ENCODE measurements at places on chromosomes 7 and 10.
A peak's percentile ranks its signal among the peaks of the same experiment; 100 is the strongest.

GRCh38 chr7:50614721-50615518, 49.7 kb upstream of the DDC start:
- no peak for DNase-seq

DNA sequence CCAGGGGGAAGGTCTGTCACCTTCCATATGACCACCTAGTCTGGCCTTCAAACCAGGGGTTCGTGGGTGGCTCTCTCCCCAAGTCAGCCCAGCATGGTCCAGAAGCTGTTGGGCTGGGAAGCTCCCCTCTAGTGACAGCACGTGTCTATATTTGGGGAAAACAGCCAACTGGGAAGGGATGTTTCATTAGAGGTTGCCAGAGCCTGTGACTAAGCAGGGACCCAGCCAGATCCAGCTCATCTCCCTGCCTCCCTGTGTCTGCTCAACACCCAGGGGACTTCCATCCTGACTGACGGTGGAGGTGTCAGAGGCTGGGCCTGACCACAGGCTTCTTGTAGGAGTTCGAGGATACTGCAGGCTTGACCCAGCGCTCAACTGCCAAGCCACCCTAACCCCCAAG, 10.5 kb downstream of the STYXL1 start:
- DNase-seq = no peak

- no peak for DNase-seq
These were observed 44.8 kb downstream of the SDK1 start for GRCh38 chr7:3345699-3346481.

GRCh38 chr10:1516492-1517165, 220.7 kb downstream of the ADARB2 start:
- no peak for DNase-seq

GRCh38 chr10:6401558-6402348, 178.3 kb downstream of the PRKCQ start:
- DNase-seq = peak; percentile 67

DNA sequence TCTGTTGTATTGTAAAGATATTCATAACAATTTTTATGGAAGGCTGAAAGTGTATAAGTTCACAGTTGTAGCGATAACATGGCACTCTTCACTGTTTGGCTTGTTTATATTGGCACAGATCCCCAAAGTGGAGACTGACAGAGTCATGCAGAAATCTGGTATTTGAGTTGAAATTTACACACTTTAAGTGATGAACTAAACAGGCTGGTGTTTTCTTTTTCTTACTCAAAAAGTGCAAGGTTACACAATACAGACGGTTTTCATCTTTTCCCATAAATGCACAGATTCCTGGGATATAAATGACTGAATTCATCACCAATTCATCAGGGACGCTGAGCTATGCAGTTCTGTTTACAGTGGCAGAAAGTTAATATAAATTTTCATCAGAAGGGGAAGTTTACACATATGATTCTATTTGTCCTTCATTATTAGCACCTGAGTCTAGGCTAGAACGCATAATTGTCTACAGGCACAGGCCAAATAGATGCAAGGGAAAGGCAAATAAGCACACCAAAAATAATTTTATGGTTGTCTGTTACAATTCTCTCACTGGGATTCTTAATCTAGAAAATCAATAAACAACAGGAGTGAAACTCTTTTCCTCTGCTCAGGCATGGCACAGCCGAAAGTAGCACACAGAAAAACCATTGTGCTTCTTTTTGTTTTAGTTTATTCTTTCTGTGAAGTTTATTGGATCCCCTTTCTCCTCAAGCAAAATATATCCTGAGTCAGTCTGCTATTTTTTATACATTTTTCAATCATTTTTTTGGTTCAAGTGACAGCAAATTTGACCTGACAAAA, 88.0 kb downstream of the FOXP2 start:
- DNase-seq = no peak

DNA sequence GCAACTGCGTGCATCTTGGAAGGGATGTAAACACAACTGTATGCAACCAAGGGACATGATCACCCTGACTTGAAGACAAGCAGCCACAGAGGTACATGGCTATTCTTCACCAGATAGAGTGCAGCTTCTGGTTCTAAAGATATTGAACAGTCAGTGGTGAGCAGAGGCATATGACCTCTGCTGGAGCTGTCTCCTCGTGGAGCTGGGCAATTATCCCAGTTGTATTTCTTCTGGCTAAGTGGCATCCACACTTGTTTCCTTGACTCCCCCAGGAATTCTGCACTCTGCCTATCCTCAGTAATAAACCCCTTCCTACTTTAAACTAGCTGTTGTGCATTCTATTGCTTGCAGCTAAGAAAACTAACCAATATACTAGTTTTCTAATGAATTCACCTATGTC, 216.8 kb downstream of the THSD7A start:
- no peak for DNase-seq

- DNase-seq = no peak
These were observed 32.4 kb upstream of the GRB10 start for GRCh38 chr7:50815138-50815537.

DNA sequence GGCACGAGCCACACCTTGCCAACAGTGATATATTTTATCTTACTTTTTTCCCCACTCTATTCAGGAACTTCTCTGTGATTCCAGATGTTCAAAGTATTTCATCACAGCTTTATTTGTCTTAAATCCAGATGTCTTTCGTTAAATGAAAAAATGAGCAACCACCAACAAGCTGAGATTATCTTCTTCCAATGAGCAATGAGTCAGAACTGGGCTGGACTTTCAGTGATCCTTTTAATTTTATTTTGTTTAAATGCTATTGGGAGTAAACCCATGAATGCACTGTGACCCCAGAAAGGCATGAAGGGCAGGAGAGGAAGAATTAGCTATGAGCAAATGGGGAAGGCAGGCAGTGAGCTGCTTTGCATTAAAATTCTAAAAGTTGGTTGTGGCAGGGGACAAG, 77.6 kb upstream of the IMMP2L start:
- no peak for DNase-seq

- no peak for DNase-seq
These were observed at the start of gene RARRES2 for GRCh38 chr7:150341263-150342120. TSS of gene RARRES2 (minus strand) at chr7:150341629. CDS start at chr7:150340609, 1,020 bp downstream.

GRCh38 chr10:101575580-101576210, 12.4 kb downstream of the POLL start:
- no peak for DNase-seq

DNA sequence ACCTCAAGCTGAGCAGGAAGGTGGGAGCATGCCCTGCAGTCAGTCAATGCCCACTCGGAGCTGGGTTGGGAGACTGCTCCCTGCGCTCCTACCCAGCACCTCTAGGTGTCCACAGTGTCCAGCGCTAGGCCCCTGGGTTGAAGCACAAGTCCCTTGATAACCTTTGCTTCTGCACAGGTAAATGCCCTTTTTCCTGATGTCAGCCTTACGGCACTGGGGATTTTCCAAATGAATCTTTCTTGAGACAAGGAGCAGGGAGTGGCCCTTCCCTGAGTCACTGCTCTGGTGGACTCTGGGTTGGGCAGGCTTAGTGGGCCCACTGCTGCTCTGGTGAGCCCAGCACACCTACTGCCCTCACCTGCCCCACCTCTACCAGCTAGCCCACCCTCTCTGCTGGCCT, 61.9 kb upstream of the OPN4 start:
- no peak for DNase-seq

- no peak for DNase-seq
These were observed 40.8 kb downstream of the MYL10 start for GRCh38 chr7:101588131-101588935.

DNA sequence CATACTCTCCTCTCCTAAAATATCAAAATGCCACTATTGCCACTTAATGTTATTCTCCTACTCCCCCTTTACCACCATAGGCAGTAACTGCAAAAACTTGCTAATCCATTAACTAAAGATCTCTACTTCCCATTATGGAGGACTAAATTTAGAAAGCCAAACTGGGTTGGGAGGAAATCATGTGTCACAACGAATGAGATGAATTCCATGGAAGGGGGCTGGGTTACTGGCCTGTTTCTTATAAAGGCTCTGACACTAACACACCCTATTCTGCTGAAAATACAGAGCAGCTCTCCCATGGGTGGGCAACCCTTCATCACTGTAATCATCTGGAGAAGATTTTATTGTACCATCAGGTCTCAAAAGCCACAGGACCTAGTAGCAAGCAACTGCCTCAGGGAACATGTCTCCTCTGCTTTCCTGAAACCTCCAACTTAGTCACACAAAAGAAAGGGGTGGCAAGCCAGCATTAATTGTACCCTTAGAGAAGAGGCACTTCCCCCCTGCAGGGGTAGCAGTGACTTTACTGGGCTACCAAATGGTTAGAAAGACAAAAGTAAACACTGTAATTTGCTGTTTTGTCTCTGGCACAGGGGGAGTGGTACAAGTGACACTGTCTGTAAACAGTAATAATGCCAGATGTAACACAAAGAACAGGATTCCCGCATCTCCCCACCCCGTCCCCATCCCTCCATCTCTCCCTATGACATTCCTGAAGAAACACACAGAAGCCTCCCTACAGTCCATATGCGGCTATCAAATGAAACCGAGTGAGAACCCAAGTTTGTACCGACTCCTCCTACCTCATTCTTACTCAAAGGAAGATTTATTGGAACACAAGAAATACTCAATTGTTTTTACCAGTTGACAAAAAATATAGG, 81.6 kb downstream of the ARMH3 start:
- no peak for DNase-seq

DNA sequence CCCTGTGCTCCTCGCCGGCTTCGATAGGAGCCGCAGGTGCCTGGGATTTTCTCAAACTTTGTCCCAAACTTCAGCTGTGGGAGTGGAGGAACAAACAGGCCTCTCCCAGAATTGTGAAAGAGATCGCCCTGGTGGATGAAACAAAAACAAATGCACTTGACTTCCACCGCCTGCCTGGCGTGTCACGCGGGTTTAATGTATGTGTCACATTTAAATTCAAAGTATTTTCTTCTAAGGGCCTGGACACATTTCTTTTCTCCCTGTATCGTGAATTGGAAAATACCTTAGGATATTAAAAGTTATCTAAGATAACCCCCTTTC, 694 bp upstream of the WASL start:
- DNase-seq = no peak

DNA sequence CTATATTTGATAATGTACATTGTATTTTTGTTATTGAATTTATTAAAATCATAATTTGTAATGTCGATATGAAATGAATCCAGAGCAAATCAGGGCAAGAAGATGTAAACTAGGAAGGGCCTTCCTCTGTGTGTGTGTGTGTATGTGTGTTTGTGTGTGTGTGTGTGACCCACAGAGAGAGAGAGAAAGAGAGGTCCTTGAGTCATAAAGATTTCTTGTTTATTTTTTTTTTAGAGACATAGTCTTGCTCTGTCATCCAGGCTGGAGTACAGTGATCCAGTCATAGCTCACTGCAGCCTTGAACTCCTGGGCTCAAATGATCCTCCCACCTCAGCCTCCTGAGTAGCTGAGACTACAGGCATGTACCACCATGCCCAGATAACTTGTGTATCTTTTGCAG, 50.7 kb downstream of the INPP5F start:
- DNase-seq = no peak

DNA sequence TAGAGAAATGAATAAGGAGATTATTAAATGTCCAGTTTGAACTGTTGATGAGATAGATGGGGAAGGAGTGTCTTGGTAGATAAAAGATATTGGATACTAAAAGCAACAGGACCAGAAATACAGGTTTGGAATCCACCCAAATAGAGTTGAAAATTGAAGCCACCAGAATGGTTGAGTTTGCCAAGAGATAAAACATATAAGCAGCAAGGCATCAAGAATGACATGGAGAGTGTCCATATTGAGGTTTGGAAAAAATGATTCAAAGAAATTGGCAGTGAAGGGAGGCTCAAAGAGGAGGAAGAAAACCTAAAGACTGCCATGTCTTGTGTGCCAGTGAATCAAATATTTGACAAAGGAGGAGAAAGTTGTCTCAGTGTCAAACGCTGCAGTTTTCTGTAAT, 24.2 kb downstream of the CFAP69 start:
- no peak for DNase-seq

GRCh38 chr10:28077889-28078288, 79.0 kb upstream of the ODAD2 start:
- no peak for DNase-seq

GRCh38 chr10:110069502-110069982, 61.8 kb downstream of the ADD3 start:
- DNase-seq = peak; percentile 86

DNA sequence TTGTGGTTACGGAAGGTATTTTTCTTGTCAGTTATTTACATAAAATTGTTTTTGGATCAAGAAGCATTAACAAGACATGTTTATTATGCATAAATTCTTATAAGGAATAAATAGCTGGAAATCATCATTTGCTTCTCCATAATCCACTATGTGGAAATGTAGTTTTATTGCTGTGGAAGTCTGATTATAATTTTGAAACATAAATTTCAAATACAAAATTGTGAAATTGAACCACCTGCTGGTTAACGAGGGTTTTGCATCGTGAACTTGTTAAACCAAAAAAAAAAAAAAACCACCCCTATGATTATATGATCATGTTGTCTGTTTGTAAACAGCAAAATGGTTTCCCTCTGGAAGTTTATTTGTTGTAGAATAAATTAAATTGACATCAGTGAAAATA, 25.9 kb downstream of the ABRAXAS2 start:
- no peak for DNase-seq

GRCh38 chr7:111755383-111755782, 193.1 kb upstream of the IMMP2L start:
- no peak for DNase-seq

GRCh38 chr7:17095931-17096330, 202.5 kb upstream of the AHR start:
- DNase-seq = no peak

DNA sequence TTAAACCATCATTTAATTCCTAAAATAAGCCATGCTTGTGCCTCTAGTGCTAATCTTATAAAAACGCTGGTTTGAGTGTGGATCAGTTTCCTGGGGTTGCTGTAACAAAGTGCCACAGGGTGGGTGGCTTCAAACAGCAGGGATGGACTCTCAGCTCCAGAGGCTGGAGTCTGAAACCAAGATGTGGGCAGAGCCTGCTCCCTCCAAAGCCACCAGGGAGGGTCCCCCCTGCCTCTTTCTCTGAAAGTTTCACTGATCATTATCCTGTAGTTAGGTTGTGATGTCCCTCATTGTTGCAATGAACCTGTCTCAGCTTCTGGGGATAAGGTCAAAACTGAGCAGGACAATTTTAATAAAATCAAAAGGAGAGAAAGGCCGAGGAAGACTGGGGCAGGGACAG, 251.9 kb upstream of the TCERG1L start:
- no peak for DNase-seq

DNA sequence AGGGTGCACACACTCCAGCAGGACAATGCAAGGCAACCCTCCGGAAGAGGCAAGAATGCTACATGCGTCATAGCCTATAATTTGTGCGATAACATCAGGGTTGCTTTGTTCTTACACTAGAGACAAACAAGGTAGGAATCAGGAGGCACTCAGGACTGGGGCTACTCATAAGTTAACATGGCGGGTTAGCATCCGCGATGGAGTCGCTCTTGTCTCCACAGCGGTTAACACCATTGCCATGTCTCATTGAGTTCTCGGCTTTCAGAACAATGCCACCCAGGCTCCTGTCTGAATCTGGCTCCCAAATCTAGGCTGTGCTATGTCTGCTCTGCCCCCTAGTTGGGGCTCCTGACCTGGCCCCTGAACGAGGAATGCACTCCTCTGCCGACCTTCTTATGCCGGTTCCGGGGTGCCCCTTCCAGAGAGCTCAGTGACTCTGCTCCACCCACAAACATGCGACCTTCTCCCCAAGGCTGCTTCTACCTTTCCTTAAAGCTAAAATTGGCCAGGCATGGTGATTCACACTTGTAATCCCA, 24.9 kb upstream of the SLF2 start:
- DNase-seq = no peak

All from CD4-positive, CD25-positive, alpha-beta regulatory T cell (primary cell).